ENCODE measurements at places on chromosomes 16 and 17.

GRCh38 chr16:54928016-54928356 is 2.7 kb upstream of the IRX5 start:
- DNase-seq: peak; percentile 55

GRCh38 chr17:59572301-59572924 is 7.0 kb downstream of the DHX40 start:
- no peak for DNase-seq

DNA sequence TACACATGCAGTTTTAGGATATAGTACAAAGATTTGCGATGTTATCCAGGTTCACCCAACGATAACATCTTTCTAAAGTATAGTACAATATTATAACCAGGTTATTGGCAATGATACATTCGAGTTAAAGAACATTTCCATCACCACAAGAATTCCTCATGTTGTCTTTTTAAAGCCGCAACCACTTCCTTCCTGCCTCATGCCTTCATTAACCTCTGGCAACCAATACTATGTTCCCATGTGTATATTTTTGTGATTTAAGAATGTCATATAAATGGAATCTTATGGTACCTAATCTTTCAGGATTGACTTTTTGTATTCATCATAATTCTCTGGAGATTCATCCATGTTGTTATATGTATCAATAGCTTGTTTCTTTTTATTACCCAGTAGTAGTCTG is 1183.2 kb downstream of the CDH11 start:
- DNase-seq: no peak

- DNase-seq: peak; percentile 61
Observed at GRCh38 chr17:65022751-65023700, 33.5 kb downstream of the GNA13 start.

All from HAP-1 (cell line).